SHP77 treated with DMSO at 0.1 percent for 48 hours (cell line): ENCODE measurements at places on chromosomes 4 and X.
A peak's percentile ranks its signal among the peaks of the same experiment; 100 is the strongest.

DNA sequence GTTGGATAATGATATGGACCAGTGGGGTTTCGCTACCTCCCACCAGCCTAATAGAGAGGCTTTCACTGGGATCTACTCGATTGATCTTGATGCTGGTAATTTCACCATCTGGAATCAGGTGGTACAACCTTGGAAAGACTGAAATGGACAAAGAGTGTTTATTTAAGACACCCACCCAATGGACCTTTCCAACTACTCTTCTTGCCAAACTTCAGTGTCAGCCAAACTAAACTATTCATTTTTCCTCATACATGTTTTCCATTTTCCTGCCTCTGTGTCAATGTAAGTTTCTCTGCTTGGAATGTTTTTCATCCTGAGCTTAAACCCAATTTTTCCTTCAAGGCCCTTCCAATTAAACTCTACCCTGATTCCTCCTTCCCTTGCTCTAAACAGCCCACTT lies 92.6 kb downstream of the LNX1 start:
- DNase-seq: no peak

- DNase-seq: no peak
Measured at GRCh38 chr4:15598644-15599043, 56.5 kb downstream of the FBXL5 start.

DNA sequence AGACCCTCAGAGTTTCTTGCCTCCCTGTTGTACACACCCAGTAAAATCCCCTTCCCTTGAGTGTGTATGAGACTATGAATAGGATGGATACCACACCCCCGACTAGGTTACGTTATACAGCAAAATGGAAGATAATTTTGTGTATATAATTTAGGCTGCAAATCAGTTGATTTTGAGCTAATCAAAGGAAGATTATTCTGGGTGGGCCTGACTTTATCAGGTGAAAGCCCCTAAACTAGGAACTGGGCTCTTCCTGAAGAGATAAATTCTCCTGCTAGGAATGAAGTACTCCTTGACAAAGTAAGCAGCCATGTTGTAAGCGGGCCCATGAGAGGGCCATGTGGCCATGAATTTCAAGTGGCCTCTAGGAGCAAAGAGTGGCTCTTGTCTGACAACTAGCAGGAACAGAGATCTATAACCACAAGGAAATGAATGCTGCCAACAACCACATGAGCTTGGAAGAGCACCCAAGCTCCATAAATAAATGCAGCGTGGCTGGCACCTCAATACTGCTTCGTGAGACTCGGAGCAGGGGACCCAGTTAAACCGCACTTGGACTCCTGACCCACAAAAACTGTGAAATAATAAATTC lies 646.4 kb downstream of the IL1RAPL1 start:
- DNase-seq: no peak

GRCh38 chr4:35760807-35761206 lies 483.5 kb downstream of the ARAP2 start:
- DNase-seq: no peak

DNA sequence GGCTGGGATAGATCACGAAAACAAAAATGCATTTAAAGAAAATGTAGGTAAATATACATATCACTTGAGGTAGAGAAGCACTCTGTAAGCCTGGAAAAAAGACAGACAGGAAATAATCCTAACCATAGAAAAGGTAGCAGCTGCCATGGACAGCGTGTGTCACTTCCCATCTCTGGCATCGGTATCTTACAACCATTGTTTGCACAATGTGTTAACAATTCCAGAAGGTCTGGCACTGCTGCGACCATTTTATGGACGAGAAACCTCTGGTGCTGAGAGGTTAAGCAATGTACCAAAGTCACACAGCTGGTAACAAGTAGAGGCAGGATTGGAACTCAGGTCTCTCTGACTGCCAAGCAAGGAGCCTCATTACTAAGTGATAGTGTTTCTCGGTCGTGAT lies 1.7 kb upstream of the MTNR1A start:
- no peak for DNase-seq

- DNase-seq: no peak
Measured at GRCh38 chr4:95377366-95377900, 171.3 kb downstream of the UNC5C start.

- peak; percentile 59 for DNase-seq
Measured at GRCh38 chr4:132026166-132026565, 1122.9 kb upstream of the PCDH10 start.

- DNase-seq: peak; percentile 83
Measured at GRCh38 chr4:140238351-140239056, 84.5 kb upstream of the MAML3 start.

- no peak for DNase-seq
Measured at GRCh38 chrX:130171446-130172126, at the start of gene RAB33A. RAB33A (plus strand) TSS chrX:130171962; CDS start chrX:130172063, 101 bp downstream.

DNA sequence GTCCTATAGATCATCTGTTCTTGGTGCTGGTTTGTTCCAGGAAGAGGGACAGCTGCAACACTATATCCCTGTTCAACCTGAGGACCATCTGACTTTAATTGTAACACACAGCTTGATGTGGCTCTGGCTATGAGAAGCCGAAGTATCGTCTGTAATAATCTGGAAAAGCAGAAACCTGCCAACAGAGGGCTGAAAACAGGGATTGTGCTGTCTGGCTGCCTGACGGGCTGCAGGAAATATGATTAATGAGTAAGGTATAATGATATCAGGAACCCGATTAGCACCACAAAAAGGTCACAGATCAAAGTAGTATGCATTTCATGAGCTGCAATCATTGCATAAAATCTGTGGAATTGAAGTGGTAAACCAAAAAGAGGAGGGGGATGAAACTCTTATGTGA lies 170.4 kb upstream of the MAB21L2 start:
- DNase-seq: no peak

GRCh38 chr4:170088716-170089115 lies 1.0 kb downstream of the AADAT start:
- DNase-seq: peak; percentile 13

DNA sequence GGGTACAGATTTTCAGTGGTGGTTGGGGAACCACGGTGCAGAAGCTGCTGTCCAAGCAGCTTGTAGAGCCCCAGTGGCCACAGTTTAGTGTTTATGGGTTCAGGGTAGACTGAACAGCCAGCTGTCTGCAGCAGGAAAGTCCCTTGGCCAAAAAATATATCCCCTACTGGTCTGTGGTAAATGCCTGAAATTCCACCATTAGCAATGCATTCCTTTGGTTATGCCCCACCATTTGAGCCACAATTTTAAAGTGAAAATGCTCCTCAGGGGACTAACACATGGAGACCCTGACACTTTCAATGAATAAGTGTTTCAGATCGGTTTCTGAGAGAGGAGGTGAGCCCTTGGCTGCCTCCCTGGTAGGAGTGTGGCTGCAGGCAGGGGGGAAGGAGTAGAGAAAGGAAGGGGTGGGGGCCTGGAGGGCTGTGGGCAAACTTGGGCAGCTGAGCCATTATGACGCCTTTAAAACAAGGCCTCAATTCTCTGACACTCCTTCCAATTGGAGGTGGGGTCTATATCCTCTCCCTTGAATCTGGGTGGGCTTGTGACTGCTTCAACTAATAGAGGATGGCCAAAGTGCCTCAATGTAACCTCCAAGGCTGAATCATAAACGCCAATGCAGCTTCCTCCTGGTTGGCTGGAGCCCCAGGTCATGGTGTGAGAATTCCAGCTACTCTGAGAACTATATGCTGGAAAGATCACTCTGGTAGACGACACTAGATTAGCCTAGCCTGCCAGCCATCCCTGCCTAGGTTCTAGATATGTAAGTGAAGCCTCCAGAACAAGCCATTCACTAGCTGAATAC lies 75.8 kb upstream of the ATP6AP2 start:
- DNase-seq: no peak

GRCh38 chr4:65658117-65658516 lies 12.2 kb downstream of the EPHA5 start:
- DNase-seq: no peak

DNA sequence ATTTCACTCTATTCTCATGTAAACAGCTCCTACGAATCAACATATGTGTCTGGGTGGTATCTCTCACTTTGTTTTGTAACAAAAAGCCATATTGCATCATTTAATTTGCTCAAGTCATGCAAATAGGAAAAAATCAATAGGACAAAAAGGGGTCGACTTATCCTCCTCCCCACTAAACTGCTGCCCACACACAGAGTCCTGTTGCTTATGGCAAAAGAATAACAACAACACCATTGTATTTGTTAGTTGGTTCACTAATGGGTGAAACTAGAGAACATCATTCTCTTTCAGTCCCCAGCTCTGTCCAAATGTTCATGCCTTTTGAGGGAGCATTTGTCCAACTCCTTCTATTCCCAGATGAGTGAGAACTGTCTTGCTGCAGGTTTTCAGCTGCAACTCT lies 2.1 kb downstream of the HHIP start:
- no peak for DNase-seq
